K562 (cell line): ENCODE measurements at places on chromosomes 16 and 17. TPM values are rescaled to one million over a fixed set of nuclear protein-coding genes. Genes with fewer than 3 reads are reported as not detected.

GNGT2 gene
- not detected in 2 replicates for total RNA-seq

- peaks cover 96% of the 10 kb centered on the region for H3K36me3 ChIP-seq
- no peak overlapping the region for H3K27ac ChIP-seq
- DNase-seq: peak; percentile 11
- no peak overlapping the region for H3K4me3 ChIP-seq
- no peaks in the 10 kb centered on the region for H3K27me3 ChIP-seq
Measured at GRCh38 chr17:78828470-78829185, 12.0 kb downstream of the USP36 start.

- DNase-seq: no peak
- H3K27ac ChIP-seq: no peak overlapping the region
- no peaks in the 10 kb centered on the region for H3K4me1 ChIP-seq
- no peaks in the 10 kb centered on the region for H3K27me3 ChIP-seq
Measured at GRCh38 chr17:53249036-53249435, 573.7 kb upstream of the KIF2B start.

TM4SF5 gene
- total RNA-seq: not detected in 2 replicates
